ENCODE measurements at places on chromosomes 7 and 10.

DNA sequence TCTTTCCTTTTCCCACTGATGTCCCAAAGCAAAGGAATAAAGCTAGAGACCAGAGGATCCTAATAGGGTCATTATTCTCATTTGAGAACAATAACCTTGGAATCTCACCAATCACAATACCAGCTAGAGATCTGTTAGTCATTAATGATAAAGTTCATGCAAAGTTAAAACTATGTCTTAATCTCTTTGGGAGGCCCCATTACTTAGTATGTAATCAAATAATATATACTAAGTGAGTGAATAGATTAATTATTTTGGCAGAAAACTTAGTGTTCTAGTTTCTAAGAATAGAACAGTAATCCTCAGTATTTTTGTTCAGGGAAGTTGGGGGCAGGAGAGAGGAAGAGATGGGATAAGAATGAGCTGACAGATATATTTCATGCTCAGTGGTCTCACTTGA lies 227.2 kb downstream of the MTERF1 start:
- no peak for DNase-seq

GRCh38 chr7:46247664-46248063 lies 326.6 kb upstream of the IGFBP3 start:
- DNase-seq = no peak

DNA sequence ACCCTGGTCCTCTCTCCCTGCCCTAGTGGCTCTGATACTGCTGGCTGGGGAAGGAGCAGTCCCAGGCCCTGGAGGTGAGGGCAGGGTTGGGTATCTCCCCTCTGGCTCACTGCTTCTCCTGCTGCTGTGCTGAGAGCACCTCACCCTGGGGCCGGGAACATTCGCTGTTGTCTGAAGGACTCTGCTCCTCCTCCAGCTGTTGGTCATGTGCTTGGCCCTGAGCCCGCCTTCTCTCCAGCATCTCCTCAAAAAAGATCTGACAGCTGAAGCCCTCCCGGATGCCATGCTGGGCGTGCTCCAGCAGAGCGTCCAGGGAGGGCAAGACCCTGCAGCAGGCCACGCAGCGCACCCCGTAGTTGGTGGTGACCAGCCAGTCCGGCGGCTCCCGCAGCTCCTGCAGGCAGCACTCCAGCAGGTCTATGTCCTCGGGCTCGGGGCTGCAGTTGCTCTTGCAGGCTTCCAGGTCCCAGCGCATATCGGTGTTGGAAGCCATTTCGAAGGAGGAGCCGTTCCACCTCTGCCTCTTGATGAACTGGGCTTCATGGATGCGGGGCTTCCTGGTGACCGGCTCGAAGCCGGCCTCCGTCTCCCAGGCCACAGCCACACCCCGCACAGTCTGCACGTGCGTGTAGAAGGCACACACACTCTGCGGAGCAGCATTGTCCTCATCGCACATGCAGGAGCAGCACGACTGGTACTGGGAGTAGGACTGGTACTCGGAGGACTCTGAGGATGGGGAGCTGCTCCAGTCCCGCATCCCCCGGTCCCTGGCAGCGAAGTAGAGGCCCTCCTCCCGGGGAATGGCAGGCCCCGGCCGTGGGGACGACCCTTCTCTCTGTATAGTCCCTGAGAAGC lies 2.1 kb downstream of the FAM170B start:
- DNase-seq = no peak

GRCh38 chr7:2283074-2283473 lies 31.2 kb downstream of the SNX8 start:
- DNase-seq = no peak

DNA sequence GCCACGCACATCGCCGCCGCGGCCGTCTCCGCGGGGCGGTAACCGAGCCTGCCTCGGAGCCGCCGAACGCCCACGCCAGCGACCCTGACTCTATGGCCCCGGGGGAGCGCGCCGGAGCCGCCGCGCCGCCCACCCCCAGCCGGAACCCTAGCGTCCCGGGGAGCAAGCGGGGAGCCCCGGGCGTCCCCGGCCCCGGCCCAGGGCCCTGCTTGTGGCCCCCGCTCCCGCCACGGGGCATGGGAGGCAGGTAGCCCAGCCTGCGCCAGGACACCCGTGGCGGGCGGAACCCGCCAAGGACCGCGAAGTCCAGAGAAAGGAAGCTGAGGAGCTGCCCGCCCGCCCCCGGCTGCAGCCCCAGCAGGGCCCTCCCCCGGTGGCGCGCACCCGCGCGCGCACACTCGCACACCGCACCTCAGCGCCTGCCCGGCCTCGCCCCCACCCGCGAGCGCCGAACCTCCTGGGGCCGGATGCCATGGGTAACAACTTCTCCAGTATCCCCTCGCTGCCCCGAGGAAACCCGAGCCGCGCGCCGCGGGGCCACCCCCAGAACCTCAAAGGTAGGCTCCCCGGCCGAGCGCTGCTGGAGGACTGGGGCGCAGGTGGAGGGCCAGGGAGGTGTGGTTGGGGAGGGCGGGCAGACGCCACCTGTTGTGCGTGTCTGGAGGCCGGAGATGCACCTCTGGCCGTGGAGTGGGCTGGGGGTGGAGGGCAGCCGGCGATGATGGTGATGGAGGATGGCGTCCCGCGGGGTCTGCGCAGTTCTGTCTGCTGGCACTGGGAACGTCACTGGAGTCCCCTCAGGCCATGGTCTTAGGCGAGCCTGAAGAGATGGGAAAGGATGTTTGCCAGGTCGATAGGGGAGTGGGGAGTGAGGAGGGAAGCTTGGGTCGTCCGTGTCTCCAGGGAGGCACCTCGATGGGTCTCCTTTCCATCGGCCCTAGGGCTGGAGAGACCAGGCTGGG lies 692 bp downstream of the NEURL1 start:
- no peak for DNase-seq

DNA sequence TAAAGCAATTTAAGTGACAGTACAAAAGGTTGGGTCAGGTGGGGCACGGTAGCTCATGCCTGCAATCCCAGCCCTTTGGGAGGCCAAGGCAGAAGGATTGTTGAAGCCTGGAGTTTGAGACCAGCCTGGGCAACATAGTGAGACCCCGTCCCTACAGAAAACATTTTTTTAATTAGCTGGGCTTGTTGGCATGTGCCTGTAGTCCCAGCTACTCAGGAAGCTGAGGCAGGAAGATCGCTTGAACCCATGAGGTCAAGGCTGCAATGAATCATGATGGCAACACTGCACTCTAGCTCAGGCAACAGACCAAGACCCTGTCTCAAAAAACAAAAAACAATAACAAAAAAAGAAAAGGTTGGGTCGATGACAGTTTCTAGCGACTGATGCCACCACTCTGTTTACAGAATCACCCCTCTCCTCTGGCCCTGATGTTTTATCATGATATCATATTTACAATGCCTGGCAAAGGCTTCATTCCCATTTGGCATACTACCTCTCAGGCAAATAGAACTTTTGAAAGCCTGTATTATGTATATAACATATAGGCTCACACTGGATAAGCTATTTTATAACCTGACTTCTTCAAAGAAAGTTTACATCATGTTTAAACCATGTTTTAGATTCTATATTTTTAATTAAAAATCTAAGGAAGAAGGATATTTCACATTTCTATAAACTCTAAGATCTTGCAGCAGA lies 558 bp upstream of the ABCC2 start:
- DNase-seq = no peak

DNA sequence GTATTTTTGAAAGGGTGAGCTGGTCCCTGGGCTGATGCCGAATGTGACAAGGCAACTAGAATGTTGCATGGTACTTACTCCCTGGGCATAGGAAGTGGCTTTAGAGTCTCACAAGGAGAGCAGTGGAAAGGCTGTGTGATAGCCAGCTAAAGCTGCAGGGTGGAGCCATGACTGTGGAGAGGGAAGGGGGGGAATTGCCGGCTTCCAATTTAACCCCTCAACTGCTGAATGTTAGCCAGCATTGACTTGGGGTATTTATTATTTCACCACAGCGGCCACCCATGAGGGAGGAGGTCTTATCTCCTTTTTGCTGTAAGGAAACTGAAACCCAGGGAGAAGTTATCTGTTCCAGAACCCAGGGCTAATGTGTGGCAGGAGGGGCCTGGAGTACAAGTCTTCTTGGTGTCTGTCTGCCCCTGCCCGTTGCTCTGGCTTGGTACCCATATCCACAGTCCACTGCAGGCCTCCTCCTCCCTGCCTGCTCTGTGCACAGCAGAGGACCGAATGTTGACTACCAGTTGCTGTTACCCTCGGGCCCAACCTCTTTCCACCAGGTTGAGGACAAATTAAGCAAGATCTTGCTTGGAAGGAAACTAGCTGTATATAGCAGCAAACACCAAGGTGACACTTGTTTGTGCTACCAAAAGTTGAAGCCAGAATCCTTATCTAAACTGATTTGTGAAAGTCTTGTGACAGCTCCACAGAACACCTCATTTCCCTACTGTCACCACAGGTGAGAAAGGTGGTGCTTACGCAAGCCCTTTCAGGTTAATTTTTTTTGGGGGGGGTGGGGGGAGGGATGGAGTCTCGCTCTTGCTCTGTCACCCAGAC lies 37.6 kb downstream of the WBP1L start:
- no peak for DNase-seq

GRCh38 chr10:124446830-124447750 lies 2.7 kb downstream of the NKX1-2 start:
- DNase-seq = no peak

DNA sequence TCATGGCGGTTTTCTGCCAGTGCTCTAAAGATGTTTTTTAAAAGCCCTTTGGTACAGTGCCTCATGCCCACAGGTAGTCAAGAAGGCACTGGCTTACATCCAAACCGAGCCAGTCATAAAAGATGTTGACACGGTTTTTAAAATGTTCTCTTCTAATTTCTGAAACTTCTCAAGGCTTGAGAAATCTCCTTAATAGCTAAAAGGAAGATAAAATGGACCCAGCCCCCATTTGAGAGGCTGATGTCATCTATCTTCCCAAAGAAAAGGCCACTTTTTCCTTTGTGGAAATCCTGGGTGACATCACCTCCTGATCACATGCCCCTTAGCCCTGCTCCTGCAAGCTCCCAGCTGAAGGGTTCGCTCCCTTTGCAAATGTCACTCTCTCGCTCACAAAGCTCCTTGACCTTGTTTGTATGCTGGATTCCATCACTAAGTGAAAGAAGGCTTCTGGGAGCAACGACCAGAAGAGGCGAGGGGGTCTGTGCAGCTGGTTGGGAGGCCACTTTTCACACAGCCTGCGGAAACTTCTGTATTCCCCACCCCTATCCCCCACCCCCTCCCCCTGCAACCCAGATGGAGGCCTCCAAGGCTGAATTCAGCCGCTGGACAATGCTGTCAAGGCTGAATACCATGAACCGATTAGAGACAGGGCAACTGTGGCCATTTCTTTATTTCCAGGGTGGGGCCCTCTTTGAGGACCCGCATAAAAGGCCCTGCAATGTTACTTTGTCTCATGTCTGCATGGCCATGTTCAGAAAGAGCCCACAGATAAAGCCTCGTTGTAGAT lies 122.8 kb downstream of the CUBN start:
- DNase-seq = no peak

DNA sequence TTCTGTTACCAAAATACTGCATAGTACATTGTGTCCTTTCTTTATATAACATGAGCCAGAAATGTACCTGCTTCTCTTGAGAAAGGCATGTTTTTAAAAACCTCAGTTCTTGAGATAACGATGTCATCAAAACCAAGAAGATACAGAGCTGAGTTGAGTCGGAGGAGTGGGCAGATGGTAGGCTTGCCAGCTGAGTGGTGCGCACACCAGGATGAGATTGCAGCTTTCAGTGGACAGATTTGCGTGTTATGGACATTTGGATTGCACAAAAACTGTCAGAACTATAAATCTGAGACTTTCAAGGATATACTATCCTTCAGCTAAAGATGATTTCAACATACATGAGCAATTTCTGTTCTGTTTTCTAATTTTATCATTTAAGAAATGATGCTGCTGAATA lies 25.0 kb downstream of the PRKAR2B start:
- DNase-seq = no peak

DNA sequence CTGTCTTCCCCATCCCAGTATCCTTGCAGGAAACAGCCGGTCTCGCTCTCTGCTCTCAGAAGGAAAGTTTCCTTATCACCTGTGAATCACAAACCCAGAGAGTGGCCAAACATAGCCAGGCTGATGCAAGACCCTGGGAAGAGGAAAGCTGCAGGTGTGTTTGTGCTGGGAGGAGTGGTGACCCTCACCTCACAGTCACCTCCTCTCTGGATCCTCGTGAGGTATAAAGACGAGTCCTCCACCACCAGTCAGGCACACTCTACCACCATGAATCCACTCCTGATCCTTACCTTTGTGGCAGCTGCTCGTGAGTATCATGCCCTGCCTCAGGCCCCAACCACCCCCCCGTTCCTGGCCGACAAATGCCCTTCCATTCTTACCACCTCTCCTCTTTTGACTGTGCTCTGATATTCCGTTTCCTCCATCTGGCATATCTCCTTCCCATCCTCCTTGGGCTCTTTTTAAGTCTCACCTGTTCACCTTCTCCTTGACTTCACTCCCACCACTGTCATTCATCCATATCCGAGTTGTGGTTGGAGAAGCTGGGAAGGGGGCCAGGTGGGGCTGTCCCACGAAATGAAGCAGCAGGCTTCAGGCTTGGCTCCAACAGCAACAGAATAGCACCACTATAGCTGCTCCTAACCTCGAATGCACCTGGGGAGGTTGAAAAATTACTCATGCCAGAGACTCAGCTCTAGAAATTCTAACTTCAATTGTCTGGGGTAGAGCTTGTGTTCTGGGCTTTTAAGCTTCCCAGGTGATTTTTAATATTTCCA lies at the start of gene PRSS1:
Gene PRSS1 (plus strand): TSS at position 255 of the 776 bp plus-strand sequence. CDS start 13 bp downstream, at position 268.
- no peak for DNase-seq

DNA sequence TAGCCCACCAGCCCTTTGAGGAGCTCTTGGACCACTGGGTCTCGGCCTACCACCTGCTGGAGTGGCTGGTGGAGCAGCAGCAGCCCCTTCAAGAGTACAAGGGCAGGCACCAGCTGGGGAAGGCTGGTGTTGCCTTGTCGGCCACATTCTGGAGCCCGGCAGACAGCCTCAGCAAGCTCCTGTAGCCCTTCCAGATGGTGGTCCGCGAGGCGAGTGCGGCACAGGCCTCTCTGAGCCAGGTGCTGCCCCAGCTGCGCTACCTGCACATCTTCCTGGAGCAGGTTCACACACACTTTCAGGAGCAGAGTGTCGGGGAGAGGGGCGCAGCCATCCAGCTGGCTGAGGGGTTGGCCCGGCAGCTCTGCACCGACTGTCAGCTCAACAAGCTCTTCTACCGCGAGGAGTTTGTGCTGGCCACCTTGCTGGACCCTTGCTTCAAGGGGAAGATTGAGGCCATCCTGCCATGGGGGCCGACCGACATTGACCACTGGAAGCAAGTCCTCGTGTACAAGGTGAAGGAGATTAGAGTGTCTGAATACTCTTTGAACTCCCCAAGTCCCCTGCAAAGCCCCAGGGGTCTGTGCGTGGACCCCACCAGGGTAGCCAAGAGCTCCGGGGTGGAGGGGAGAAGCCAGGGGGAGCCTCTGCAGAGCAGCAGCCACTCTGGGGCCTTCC lies 7.0 kb upstream of the ACTR3C start:
- DNase-seq = no peak

DNA sequence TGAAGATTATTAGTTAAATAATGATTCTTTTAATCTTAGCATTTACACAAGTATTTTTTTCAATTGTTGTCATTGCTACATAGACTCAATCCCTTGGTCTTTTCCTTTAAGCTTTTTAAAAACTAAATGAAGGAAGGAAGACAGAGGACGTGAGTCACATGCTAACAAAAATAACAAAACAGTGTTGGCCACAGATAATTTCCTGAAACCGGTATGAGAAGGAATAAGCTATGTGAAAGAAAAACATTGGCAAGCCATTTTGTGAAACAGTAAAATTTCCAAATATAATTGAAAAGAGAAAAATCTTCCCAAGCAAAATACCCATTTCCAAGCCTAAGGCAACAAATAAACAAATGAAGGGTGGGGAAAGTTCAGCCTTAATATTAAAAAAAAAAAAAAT lies 223.0 kb downstream of the AHR start:
- no peak for DNase-seq

GRCh38 chr7:158328376-158329013 lies 259.1 kb downstream of the PTPRN2 start:
- no peak for DNase-seq

GRCh38 chr10:43673471-43673870 lies 24.8 kb upstream of the ZNF32 start:
- no peak for DNase-seq
